ENCODE measurements at places on chromosomes 1 and 21.

GRCh38 chr21:42310411-42311001, 4.7 kb downstream of the TFF3 start:
- no peak for DNase-seq

DNA sequence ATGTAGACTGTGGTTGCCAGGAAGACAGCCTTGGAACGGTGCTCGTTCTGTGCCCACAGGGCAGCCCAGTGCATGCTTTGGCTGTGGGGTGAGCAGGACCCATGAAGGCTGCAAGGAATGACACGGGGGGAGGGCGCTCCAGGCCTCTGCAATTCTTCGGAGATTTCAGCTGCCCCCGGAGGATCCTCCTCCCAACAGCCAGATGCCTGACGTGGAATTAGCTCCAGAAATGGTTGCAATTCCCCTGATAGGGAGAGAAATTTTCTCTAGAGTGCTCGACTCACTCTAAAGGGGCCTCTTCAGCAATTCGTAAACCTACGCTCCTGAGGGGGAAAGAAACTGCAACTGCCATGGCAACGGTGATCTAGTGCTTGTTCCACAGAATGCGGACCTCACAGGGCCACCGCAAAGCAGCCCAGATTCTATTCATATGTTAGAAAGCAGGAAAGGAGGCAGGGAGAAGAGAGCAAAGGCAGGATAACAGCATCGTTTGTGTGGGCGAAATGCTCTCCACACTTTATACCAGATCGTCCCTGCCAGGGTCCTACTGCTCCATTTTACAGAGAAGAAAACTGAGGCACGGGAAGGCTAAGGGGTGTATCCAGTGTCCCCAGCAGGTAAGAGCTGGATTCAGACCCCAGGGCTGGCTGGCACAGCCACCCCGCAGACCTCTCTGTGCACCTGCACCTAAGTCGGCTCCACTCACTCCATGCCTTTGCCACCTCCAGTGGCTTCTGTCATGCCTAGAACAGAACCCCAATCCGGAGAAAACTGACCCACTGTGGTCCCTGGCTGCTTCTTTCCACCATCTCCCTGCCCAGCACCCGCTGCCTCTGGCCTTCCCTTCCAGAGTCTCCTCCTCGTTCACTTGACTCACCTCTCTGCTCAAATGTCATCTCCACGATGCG, 11.9 kb upstream of the PDE9A start:
- no peak for DNase-seq

GRCh38 chr1:56495538-56495937, 83.8 kb downstream of the PLPP3 start:
- no peak for DNase-seq

GRCh38 chr1:36609241-36610027, 126.7 kb upstream of the CSF3R start:
- DNase-seq, result peak; percentile 8

DNA sequence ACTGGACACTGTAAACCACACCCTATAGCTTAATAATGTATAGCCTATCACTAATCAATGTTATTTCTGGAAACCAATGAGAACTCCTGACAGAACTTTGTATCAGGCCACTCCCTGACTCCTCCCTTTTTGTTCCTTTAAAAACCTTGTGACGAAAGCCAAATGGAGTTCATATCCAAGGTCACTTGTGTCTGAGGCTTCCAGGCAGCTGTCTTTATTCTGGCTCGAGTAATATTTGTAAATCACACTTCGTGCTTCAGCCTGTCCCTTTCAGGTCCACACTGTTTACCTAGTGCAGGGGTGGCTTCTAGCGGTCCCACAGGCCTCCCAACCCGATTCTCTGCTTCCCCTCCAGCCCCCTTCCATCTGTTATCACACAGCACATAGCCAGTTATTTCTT, 16.2 kb upstream of the CAPN9 start:
- no peak for DNase-seq

GRCh38 chr1:116064616-116065015, 46.6 kb upstream of the MAB21L3 start:
- DNase-seq, result no peak

DNA sequence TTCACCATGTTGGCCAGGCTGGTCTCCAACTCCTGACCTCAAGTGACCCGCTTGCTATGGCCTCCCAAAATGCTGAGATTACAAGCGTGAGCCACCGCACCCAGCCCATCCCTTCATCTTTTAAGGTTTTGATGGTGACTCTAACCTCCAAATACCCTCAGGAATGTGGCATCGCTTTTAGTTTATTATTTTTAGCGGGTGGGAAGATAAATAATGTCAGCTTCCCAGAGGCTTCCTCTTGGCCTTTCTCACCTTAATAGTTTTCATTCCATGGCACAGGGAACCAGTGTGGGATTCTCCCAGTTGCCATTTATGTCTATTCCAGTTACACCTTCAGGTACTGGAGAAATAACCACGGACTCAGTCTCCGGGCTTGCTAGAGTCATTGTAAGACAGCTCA, 92.1 kb upstream of the LRRN2 start:
- DNase-seq, result no peak

DNA sequence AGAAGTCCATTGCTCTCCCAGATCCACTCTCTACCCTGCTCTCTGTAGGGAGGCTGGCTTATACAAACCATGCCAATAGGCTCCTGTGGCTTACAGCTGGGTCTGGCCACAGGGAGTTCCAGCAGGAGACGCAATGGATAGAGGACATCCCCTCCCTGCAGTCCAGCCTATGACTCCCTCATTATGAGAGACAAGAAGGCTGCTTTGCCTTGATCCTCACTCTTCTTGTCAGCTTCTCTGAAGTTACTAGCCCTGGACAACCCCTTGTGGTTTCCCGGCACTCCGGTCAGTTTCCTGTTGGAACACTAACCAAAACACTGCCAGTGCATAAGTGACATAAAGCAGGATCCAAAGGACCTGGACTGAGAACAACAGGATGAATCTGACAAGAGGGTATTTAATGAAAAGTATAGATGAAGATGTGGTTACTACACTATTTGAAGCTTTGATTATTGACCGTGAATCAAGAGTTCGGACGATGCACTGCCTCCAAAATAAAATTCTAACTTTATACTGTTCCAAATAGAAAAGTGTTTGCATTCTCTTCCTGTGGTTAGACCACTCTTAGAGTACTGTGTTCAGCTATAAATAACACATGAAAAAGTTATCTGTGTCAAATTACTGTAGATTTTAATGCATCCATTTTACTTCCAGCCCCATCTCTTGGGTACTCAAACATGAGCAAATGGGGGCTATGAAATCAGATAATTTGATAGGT, 32.7 kb upstream of the ZNF326 start:
- DNase-seq, result no peak

- DNase-seq, result peak; percentile 41
Observed at GRCh38 chr1:101247404-101248287, 10.8 kb downstream of the S1PR1 start.

- DNase-seq, result no peak
Observed at GRCh38 chr1:151807131-151807530, 1.9 kb upstream of the LINGO4 start.

DNA sequence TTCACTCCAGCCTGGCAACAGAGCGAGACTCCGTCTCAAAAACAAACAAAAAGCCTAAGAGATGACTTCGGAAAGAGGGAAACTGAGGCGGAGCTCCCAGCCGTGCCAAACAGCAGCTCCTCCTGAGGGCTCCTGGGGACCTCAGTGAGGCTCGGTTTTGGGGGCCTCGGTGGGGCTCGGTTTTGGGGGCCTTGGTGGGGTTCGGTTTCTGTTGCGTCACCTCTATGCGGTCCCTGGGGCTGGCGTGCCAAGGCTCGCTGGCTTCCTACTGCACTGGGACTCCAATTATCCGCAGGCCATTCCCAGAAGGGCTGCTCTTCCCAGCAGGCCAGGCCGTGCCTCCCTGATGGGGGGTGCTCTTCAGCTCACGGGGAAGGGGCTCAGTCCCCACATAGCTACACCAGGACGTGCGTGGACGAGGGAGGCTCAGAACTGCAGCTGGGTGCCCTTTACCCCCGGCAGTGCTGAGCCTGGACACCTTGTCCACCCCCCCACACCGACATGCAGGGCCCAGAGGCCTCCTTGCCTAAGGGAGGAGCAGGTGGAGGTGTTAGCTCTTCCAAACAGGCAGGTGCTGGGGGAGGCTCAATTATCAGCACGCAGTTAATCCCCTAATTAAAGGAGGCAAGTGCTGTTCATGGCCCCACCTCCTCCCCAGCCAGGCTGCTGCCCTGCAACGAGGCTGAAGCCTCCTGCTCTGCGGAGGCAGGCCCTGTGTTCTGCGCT, 5.1 kb upstream of the C1orf159 start:
- DNase-seq, result no peak

- DNase-seq, result no peak
Observed at GRCh38 chr1:30046751-30047150, 676.6 kb downstream of the MATN1 start.

- no peak for DNase-seq
Observed at GRCh38 chr1:32901823-32902534, 790 bp upstream of the TMEM54 start.

DNA sequence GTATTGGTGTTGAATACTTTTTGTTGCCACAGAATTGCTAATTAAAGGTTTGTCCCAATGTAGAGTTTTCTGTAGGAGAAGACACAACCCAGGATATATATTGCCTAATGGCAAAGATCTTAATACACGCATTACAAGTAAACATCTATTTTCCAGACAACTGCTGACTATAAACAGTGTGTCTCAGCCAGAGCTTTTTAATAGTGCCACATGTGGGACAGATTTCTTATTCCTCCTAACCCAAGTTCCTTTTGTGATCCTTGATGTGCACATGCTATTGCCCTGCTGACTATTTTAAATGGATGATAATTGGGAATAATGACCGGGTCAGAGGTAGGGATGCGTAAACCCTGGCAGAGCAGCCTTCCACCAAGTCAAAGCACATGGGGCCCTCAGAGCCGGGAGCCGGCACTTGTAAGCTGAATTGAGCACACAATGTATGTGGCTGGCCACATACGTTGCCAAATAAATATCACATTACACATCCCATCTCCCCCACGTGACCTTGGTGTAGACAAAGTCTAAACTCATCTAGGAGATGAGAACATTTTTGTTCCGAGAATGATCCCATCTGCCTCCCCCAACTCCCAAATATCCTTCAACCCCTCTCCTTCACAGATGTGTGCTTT, 209.8 kb upstream of the NFIA start:
- DNase-seq, result no peak

- no peak for DNase-seq
Observed at GRCh38 chr1:224534731-224535130, 81.4 kb upstream of the CNIH3 start.

- no peak for DNase-seq
Observed at GRCh38 chr1:53631622-53632310, 107.2 kb downstream of the GLIS1 start.

Measured in CD4-positive, alpha-beta T cell treated with Interferon gamma for 1 hour (primary cell).